ENCODE measurements at places on chromosomes 2 and 18. TPM values are rescaled to one million over a fixed set of nuclear protein-coding genes. Genes with fewer than 3 reads are reported as not detected.

DNA sequence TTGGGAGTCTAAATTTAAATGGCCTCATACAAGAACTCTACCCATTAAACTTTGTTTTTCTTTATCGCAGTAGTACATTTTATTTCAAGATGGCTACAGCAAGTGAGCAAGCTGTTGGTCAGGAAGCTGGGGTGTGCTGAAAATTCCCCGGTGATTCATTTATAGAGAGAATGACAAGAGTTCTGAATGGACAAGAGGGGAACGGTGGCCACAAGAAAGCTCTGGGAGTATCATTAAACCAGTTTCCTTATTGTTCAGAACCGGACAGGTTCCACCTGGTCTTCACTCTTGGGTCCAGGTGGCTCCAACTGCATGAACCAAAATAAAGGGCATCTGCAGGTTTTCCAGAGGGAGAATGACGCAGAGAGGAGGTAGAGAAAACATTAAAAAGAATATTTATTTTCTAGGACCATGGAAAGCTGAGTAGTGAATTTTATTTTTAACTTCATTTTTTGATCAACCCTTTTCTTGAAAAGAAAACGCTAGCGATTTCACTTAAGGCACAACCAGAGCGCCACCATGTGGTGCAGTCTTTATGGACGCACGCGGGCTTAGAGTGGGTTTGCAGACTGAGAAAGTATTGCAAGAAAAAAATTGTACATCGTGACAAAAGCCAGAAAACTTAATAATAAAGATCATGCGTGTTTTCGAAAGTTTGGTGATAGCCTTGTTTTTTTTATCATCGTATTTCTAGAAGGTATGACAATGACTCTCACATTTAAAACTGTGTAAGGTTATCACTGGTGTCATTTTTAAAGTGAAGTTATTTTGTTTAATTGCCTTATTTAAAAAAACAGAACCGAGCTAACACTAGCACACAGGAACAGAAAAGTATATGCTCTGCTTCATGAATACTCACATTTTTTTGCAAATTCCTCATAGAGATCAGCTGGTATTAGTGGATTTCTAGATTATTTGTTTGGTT lies 97.9 kb upstream of the NOL4 start:
- no peak overlapping the region for H3K27ac ChIP-seq
- DNase-seq, result peak; percentile 36
- H3K4me1 ChIP-seq, result peaks cover 3% of the 10 kb centered on the region
- no peak overlapping the region for H3K4me3 ChIP-seq
- no peaks in the 10 kb centered on the region for H3K36me3 ChIP-seq

- no peaks in the 10 kb centered on the region for H3K27me3 ChIP-seq
- DNase-seq, result peak; percentile 48
- H3K4me3 ChIP-seq, result no peak overlapping the region
- peaks cover 26% of the 10 kb centered on the region for H3K4me1 ChIP-seq
Observed at GRCh38 chr2:140442319-140442718, 1662.1 kb upstream of the NXPH2 start.

The GREB1 gene
- 2.7 TPM for polyA plus RNA-seq

The IL36G gene
- polyA plus RNA-seq, result not detected

- no peaks in the 10 kb centered on the region for H3K27me3 ChIP-seq
- no peak for DNase-seq
- H3K36me3 ChIP-seq, result no peaks in the 10 kb centered on the region
- H3K27ac ChIP-seq, result no peak overlapping the region
Observed at GRCh38 chr18:80232030-80232429, 15.3 kb downstream of the PARD6G start.

- H3K27ac ChIP-seq, result peak overlapping the region; percentile 90
- H3K4me3 ChIP-seq, result no peak overlapping the region
- H3K36me3 ChIP-seq, result no peaks in the 10 kb centered on the region
Observed at GRCh38 chr2:85215448-85216401, 82.5 kb downstream of the TCF7L1 start.

The MRO gene
- not detected for polyA plus RNA-seq

DNA sequence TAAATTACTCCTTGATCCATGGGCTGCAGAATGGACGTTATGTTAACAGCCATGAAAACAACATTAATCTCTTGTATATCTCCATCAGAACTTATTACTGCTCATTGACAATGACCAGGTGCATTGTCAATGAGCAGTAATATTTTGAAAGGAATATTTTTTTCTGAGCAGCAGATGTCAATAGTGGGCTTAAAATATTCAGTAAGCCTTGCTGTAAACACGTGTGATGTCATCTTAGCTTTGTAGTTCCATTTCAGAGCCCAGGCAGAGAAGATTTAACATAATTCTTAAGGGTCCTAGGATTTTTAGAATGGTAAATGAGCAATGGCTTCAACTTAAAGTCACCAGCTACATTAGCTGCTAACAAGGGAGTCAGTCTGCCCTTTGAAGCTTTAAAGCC lies 26.6 kb downstream of the CFAP210 start:
- H3K36me3 ChIP-seq, result no peaks in the 10 kb centered on the region
- H3K27ac ChIP-seq, result no peak overlapping the region
- no peak overlapping the region for H3K4me3 ChIP-seq
- no peaks in the 10 kb centered on the region for H3K27me3 ChIP-seq
- DNase-seq, result no peak
- H3K4me1 ChIP-seq, result no peaks in the 10 kb centered on the region

DNA sequence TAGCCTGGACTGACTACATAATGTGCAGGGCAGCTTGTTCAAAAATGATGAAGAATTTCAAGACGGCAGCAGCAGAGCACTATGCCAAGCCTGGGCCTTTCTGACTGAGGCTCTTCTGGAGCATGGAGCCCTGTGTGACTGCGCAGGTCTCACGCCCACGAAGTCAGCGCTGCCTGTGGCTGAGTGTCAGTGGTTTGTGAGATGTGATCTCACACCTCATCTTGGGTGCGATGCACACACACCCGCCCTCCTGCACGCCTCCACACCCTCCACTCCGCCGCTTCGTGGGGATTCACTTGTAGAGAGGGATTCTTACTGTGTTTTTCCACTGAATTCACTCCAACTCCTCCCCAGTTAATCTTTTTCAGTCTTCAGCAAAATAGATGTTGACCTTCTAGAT lies 103.9 kb downstream of the VIT start:
- no peak for DNase-seq
- H3K36me3 ChIP-seq, result no peaks in the 10 kb centered on the region
- peaks cover 12% of the 10 kb centered on the region for H3K27me3 ChIP-seq
- no peak overlapping the region for H3K27ac ChIP-seq
- H3K4me1 ChIP-seq, result no peaks in the 10 kb centered on the region

The MATN3 gene
- 4.0 TPM for polyA plus RNA-seq

DNA sequence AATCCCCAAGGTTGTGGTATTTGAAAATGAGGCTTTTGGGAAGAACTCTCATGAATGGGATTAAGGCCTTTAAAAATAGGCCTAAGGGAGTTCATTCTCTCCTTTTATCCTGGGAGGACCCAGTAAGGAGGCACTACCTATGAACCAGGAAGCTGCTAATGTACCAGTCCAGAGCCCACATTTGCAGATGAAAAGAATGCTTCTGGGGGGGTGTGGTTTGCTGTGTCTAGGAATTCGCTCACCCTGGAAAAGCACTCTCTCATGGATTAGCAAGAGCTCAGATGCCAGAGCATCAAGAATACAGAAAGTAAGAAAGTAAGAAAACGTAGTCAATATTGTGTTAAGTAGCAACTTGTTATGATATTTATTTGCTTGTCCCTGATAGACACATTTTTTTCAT lies 785.7 kb upstream of the GYPC start:
- no peak overlapping the region for H3K27ac ChIP-seq
- no peaks in the 10 kb centered on the region for H3K36me3 ChIP-seq
- H3K4me3 ChIP-seq, result no peak overlapping the region

The HOXD12 gene
- polyA plus RNA-seq, result not detected

The DYNC1I2 gene
- polyA plus RNA-seq, result 99.7 TPM

GRCh38 chr2:16288371-16289112 lies 348.2 kb downstream of the MYCN start:
- no peak overlapping the region for H3K27ac ChIP-seq
- no peaks in the 10 kb centered on the region for H3K36me3 ChIP-seq
- no peak overlapping the region for H3K4me3 ChIP-seq
- H3K27me3 ChIP-seq, result no peaks in the 10 kb centered on the region

DNA sequence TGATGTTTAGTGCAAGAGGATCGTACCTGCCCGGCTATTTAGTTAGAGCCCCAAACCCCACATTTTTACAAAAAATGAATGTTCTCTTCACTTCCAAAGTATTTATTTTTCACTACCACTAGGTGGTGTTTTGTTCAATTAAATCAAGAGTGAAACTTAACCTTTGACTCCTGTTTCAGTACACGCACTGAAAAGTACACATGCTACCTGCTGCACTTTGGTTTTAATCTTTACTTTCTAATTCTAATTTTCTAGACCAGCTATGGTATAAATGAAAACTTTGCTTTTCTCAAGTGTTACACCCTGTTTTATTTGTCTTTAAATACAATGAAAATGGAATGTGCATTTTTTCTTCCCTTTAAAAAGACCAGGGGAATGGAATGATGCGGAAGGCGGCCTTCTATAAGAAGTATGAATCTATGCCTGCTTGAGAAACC lies 31.4 kb upstream of the CHN1 start:
- no peak overlapping the region for H3K4me3 ChIP-seq
- no peaks in the 10 kb centered on the region for H3K27me3 ChIP-seq
- peak; percentile 30 for DNase-seq
- H3K36me3 ChIP-seq, result no peaks in the 10 kb centered on the region
- H3K4me1 ChIP-seq, result no peaks in the 10 kb centered on the region
- no peak overlapping the region for H3K27ac ChIP-seq

- H3K27me3 ChIP-seq, result no peaks in the 10 kb centered on the region
- no peaks in the 10 kb centered on the region for H3K36me3 ChIP-seq
- DNase-seq, result peak; percentile 66
- H3K4me1 ChIP-seq, result no peaks in the 10 kb centered on the region
- H3K27ac ChIP-seq, result peak overlapping the region; percentile 85
- H3K4me3 ChIP-seq, result peak overlapping the region; percentile 44
Observed at GRCh38 chr18:62425465-62426190, 97.2 kb upstream of the ZCCHC2 start.

The TMEM163 gene
- not detected for polyA plus RNA-seq

GRCh38 chr2:45748239-45748638 lies 96.8 kb downstream of the PRKCE start:
- H3K27ac ChIP-seq, result peak overlapping the region; percentile 79
- no peaks in the 10 kb centered on the region for H3K36me3 ChIP-seq
- H3K4me1 ChIP-seq, result peaks cover 25% of the 10 kb centered on the region
- peak; percentile 51 for DNase-seq
- H3K27me3 ChIP-seq, result no peaks in the 10 kb centered on the region
- no peak overlapping the region for H3K4me3 ChIP-seq

DNA sequence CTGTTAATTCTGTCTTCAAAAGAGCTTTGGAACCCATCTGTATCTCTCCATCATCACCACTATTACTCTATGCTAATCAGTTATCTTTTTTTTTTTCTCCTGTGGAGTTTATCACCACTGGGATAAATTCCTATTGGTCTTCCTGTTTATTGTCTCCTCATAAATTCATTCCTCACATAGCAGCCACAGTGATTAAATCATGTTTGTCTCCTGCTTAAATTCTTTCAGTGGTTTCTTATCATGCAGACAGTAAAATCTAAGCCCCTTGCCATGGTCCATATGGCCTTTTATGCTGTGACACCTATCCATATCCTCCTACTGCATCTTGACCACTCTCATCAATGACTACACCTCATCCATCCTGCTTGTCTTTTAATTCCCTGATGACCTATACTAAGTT lies 239.8 kb upstream of the ZEB2 start:
- no peaks in the 10 kb centered on the region for H3K36me3 ChIP-seq
- H3K27me3 ChIP-seq, result no peaks in the 10 kb centered on the region
- no peak overlapping the region for H3K4me3 ChIP-seq
- no peak for DNase-seq

The ABCG5 gene
- polyA plus RNA-seq, result not detected

The C1GALT1C1L gene
- 2.6 TPM for polyA plus RNA-seq
